SW 1271 (cell line): ENCODE measurements at places on chromosomes 11 and 22.

- DNase-seq: no peak
These were observed 19.1 kb upstream of the LINC01488 start for GRCh38 chr11:69462106-69462951.

GRCh38 chr11:44623341-44623730, 57.9 kb downstream of the CD82 start:
- no peak for DNase-seq

DNA sequence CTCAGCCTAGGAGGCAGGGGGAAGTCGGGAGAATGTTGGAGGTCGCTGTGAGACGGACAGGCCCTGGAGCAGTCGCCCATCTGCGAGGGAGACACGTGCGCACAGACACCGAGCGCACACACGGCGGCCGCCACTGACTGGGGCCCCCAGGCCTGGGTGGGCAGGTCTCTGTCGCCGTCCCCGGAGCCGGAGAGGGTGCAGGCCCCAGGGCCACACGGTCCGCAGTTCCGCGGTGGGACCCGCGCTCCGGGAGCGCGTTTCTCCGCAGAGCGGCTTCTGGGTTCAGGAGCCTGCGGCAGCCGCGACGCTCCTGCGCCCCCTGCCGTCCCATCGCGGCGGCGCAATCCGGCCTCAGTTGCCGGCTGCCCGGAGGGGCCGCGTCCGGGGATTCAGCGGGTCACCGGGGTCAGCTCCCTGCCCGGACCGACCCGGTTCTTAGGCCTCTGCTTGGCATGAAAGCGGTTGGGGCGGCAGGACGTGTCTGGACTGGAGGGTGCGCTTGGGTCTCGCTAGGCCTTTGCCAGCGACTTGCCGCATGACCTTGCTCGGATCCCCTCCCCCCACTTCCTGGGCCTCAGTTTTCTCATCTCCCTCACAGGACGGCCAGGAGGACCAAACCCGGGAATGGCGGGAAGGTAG, 31.2 kb downstream of the PDE2A start:
- no peak for DNase-seq

GRCh38 chr11:61735391-61735790, 17.0 kb upstream of the MYRF start:
- DNase-seq: no peak

GRCh38 chr11:83282084-83282716, 4.0 kb downstream of the CCDC90B start:
- DNase-seq: no peak

GRCh38 chr11:111633248-111633647, 31.0 kb downstream of the SIK2 start:
- DNase-seq: no peak

DNA sequence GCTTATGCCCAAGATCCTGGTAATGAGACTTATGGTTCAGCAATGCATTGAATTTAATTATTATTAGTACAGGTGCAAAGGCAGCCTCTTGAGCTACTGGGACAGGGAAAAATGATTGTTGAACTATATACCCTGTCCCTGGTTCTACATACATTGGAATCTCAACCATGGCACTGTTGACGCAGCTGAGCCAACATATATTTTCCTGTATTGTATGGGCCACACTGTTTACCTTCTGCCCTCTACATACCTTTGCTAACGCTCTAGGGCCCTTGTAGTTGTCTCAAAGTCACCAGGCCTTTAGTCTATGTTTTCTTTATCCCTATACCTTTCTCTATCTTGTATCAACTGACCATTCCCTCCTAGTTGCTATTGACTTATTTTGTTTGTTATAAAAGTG, 22.6 kb downstream of the KREMEN1 start:
- DNase-seq: no peak

DNA sequence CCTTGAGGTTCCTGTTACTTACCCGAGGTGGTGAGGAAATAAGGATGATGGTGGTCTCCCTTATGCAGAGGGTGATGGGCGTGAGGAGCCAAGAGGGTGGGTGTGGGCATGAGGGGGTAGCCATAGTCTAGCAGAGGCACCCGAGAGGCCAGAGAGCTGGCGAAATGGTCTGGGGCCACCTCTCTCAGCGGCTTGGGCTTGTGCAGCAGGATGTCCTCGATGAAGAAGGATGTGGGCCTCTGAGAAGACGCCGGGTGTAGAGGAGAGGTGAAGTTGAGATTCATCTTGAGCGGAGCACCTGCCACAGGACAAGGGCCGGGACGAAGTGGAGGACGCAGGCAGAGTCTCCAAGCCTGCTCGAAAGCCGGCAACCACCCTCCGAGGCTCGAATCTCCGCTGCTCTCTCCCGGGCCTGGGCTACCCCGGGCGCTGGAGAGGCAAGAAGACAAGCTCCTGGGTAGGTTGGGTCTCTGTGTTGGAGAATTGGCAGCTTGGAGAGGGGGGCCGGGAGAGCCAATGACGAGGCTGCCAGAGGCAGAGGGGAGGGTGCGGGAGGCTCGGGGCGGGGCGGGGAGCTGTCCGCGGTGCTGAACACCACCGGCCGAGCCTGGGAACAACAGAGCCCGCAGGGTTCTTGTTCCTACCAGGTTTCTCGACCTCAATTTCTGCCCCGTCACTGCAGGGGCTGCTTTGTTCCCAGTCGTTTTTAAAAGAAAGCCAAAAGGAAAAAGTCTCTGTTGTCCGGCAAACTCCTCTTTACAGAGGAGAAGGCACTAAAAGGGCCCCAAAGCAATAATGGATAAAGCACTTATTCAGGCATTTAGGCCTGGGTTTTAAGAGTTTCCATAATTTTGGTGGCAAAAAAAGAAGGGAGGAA, at the start of gene BSX:
Gene BSX (minus strand): TSS at position 447 of the 877 bp plus-strand sequence. CDS start 163 bp downstream, at position 284.
- DNase-seq: no peak
